ENCODE measurements at places on chromosomes 4 and X. TPM values are rescaled to one million over a fixed set of nuclear protein-coding genes. Genes with fewer than 3 reads are reported as not detected.

DNA sequence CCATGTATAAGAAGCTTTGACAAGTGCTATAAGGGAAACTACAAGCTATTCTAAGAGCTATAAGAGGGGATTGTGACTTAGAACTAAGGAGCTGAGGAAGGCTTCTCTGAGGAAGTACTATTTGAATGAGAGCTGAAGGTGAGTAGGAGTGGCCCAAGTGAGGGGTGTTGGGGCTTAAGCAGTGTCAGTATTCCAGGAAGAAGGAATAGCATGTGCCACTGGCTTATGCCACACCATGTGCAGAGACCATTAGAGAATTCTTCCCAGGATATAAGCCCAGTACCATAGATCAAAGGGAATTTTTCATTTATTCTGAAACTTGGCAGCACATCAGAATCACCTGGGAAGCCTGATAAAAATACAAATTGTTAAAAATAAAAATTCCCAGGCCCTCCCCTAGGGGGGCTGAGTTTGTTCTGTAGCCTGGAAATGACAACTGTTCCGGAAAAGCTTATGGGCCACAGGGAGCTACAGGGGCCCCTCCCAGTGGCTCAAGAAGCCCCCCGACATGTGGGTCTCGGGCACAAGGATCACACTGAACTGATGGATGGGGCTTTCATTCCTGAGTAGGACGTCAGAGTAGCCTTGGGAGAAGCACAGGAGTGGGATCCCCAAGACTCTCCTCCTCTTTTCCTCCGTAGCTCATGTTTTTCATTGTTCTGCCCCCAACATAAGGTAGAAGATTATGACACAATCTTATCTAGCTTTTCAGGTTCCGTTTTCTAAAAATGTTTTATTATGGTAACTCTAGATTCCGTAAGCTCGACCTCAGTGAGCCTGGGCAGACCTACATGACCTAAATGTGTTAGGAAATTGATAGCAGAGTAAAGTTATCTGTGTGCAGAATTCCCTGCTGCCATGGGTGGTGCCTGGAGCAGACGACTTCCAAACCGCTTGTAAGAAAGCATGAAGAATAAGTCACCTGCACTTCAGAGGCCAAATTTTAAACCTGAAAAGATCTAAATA lies 119.3 kb downstream of the AFF1 start:
- peaks cover 95% of the 10 kb centered on the region for H3K4me1 ChIP-seq
- peak overlapping the region; percentile 8 for H3K4me3 ChIP-seq
- peak overlapping the region; percentile 79 for H3K27ac ChIP-seq

DNA sequence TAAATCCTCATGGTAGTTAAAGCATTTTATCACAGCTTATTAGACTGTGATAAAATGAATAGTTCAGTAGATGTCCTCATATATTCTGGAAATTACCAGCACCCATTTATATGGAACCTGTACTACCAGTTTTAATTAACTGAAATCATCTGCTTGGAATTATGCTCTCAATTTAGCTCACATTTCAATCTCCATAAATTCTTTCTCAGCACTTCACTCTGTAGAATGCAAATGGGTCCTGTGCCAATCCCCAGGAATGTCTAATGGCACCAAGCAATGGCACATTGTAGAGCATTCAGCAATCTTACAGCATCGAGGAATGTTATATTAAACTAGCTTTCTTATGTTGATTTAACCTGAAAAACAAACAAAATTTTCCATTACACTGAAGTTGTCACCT lies 355.1 kb downstream of the PDHA2 start:
- no peak for DNase-seq
- no peak overlapping the region for H3K27ac ChIP-seq
- no peaks in the 10 kb centered on the region for H3K27me3 ChIP-seq
- H3K36me3 ChIP-seq = no peaks in the 10 kb centered on the region

DNA sequence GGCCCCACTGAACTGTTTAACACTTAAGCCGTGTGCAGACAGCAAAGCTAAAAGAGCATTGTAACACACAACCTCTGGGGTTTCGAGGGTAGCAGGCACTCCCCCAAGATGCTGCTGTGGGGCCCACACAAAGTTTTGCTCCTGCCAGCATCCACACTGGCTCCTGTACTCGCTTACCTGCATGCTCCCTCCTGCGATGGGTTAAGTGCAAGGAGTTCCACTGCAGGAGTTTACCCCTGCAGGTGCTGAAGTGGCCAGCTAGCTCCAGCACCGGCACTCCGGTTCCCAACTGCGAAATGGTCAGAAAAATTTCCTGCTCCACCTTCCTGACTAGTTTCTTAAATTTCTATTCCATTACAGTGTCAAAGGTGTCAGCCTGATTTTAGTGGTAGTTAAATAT lies 443.5 kb downstream of the PCDH10 start:
- no peak overlapping the region for H3K4me3 ChIP-seq
- no peak for DNase-seq
- H3K27ac ChIP-seq = no peak overlapping the region
- no peaks in the 10 kb centered on the region for H3K4me1 ChIP-seq

DNA sequence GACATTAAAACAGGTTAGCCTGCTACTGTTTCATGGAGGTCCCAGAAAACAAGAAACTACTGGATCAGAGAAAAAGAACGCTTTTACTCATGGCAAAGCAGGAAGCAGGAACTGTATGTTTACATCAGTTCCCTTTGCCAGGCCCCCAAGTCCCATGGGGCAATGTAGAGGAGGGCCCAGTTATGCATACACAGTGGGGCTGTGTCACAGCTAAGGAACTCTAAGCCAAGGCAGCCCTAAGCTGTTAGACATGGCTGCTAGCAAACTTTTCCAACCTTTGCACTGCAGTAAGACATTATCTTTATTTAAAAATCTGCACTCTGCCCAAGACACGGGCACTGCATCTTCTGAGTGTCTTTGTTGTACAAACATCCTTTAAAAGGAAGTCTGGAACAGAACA lies 975.8 kb downstream of the C4orf33 start:
- no peaks in the 10 kb centered on the region for H3K4me1 ChIP-seq
- no peak overlapping the region for H3K4me3 ChIP-seq
- no peak for DNase-seq
- H3K27ac ChIP-seq = no peak overlapping the region

DNA sequence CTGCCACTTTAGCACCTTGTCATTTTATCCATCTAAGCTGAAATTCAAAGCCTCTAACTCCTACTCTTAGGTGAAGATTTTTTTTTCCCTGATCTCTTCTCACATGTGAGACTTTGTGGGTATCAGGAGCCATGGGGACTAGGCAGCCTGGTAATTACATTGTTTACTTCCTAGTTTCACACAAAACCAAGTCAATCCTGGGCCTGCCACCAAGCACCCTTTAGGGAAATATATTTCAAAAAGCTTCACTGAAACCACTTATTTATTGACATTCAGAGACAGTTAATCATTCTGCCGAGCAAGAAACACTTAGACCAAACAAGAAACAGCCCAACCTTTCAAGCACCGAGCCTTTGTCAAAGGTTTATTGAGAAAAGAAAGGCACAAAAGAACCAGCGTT lies 200.0 kb downstream of the RELL1 start:
- H3K27ac ChIP-seq = no peak overlapping the region
- no peak for DNase-seq

The ADH7 gene
- total RNA-seq = not detected

The UNC5C gene
- total RNA-seq = 10.0 TPM

The TEX11 gene
- total RNA-seq = not detected

Data from thoracic aorta (tissue), 2 donors.